NCI-H2081 treated with DMSO at 0.1 percent for 48 hours (cell line): ENCODE measurements at places on chromosomes 2 and 18.

GRCh38 chr2:213148572-213149261, 2.7 kb downstream of the IKZF2 start:
- no peak for DNase-seq

- no peak for DNase-seq
These were observed 80.9 kb downstream of the CHRNA1 start for GRCh38 chr2:174683392-174683759.

- DNase-seq = no peak
These were observed 6.0 kb downstream of the MC2R start for GRCh38 chr18:13909141-13909940.

DNA sequence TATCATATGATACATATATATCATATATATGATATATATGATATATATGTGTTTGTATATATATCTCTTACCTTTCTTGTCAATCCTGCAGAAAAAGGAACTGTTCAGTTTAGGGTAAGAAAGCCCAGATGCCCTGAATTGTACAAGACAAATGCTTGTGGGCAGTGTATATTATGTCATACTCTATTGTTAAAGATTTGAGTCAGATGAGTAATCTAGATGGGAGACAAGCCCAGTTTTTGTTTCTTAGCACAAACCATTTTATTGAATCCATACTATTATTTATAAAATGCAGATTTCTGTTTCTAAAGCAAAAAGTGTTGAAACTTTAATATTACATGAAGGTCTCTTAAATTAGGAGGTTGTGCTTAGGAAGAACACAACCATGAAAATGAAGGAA, 90.6 kb downstream of the VRK2 start:
- DNase-seq = no peak

GRCh38 chr2:96546797-96547196, 10.2 kb downstream of the ARID5A start:
- no peak for DNase-seq

- no peak for DNase-seq
These were observed 5.6 kb downstream of the ARL4C start for GRCh38 chr2:234491281-234491680.

GRCh38 chr2:228181098-228182019, at the start of gene SPHKAP:
SPHKAP (minus strand) TSS chr2:228181687; CDS start chr2:228181598, 89 bp downstream.
- no peak for DNase-seq

GRCh38 chr2:159026170-159026569, 57.7 kb downstream of the TANC1 start:
- no peak for DNase-seq

DNA sequence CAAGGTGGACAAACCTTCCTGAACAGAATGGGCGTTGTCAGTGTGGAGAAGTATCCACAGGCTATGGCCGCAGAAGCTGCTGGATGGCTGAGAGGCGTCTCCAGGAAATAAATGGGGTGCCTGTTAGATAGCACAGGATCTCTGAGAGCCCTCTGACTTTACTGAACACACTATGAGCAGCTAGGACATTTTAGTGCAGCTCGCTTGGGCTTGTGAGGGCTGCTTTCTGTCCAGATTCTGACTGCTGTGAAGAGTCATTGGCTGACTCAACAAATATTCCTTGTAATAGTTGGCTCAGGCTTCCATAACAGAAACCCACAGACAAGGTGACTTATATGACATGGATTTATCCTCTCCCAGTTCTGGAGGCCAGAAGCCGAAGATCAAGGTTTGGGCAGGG, 100.2 kb upstream of the SNTG2 start:
- no peak for DNase-seq

DNA sequence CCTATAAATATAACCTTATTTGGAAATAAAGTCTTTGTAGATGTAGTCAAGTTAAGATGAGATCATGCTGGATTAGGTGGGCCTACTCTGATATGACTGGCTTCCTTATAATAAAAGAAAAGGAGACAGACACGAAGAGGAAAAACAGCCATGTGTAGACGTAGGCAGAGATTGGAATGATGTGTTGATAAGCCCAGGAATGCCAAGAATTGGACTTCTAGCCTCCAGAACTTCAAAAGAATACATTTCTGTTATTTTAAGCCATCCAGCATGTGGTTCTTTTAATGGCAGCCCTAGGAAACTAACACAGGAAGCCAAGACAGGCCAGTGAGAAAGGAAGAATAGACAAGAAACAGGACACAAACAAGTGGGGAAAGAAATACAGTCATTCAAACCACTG, 68.6 kb downstream of the NYAP2 start:
- no peak for DNase-seq

GRCh38 chr2:5132281-5132680, 559.9 kb upstream of the SOX11 start:
- DNase-seq = no peak

- no peak for DNase-seq
These were observed 44.4 kb upstream of the RBM44 start for GRCh38 chr2:237754182-237754581.

DNA sequence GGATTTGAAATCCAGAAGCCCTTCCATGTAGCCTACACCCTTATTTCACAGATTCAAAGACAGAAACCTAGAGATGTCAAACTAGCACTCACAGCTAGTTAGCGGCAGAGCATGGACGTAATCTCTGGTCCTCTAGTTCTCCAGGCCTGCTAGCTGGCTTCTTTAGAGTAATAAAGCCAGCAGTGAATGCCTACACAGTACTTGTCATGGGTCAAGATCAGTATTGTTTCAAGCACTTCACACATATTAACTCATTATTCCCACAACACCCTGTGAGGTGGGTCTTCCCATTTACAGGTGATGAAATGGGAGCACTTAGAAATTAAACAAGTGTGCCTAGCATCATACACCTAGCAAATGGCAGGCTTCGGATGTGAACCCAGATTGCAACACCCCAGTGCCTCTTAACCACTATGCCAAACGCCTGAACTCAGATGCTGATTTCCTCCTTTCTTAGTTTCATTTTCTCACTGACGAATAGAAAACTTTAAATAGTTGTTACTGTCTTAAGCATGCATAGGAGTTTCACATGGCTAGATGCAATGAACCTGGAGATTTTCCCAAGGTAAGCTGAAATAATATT, 14.5 kb upstream of the ZBTB14 start:
- DNase-seq = no peak

- no peak for DNase-seq
These were observed 1324.1 kb upstream of the SLC39A10 start for GRCh38 chr2:194332799-194333490.

DNA sequence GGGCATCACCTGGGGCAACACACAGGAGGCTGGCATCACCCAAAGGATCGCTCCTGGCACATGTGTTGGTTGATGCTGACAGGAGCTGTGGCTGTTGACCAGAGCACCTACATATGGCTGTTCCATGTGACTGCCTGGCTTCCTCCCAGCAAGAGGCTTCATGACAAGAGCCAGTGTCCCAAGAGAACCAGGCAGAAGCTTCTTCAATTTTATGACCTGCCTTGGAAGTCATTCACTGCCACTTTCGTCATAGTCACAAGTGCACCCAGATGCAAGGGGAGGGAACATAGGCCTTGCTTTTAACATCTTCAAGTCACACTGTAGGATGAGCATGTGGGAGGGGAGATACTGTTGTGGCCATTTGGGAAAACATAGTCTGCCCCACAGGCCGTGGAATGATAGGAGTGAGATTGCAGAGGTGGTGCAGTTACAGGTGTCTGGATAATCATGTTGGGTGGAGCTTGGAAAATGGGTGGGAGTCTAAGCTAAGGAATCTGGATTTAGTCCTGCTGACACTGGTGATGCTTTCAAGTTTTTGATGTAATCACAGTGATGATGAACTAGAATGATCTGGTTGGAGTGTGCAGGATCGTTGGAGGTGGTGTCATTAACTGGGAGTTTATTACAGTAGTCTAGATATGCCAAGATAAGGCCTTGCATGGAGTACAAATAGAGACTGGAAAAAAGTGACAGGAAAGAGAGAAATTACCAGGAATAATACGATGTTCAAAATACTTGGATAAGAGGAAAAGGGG, 107.0 kb downstream of the RAPGEF4 start:
- DNase-seq = no peak
